ENCODE measurements at places on chromosomes 11 and 22. TPM values are rescaled to one million over a fixed set of nuclear protein-coding genes. Genes with fewer than 3 reads are reported as not detected.

The GRK2 gene
- 185 TPM for total RNA-seq

The GPR152 gene
- total RNA-seq = not detected

The ZNF195 gene
- total RNA-seq = 15.2 TPM

The SAA4 gene
- not detected for total RNA-seq

The HBG1 gene
- not detected for total RNA-seq

The DCDC1 gene
- total RNA-seq = 0.21 TPM

The GGTLC3 gene
- total RNA-seq = not detected

The GGT5 gene
- 0.31 TPM for total RNA-seq

The FGF19 gene
- not detected for total RNA-seq

The BTG4 gene
- total RNA-seq = not detected

The OR51B4 gene
- not detected for total RNA-seq

The THAP12 gene
- 87.3 TPM for total RNA-seq

The ZNF214 gene
- not detected for total RNA-seq

The CAVIN3 gene
- total RNA-seq = 1.8 TPM

The TRIM64C gene
- not detected for total RNA-seq

The TBX10 gene
- not detected for total RNA-seq
